ENCODE measurements at places on chromosomes 4 and X.

- DNase-seq: no peak
These were observed 109.8 kb downstream of the SORBS2 start for GRCh38 chr4:185702147-185702663.

- peak; percentile 65 for DNase-seq
These were observed 176.4 kb downstream of the SNCA start for GRCh38 chr4:89660444-89661172.

GRCh38 chr4:177400030-177400429, 42.2 kb downstream of the AGA start:
- no peak for DNase-seq

DNA sequence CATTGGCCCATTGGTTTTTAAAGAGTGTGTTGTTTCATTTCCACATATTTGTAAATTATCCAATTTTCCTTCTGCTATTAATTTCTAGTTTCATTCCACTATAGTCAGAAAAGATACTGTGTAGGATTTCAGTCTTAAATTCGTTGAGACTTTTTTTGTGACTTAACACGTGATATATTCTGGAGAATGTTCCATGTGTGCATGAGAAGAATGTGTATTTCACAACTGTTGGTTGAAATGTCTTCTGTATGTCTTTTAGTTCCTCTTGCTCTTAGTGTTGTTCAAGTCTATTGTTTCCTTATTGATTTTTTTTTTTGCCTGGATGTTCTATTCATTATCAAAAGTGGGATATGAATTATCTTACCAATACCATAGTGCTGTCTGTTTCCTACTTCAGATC, 606.9 kb downstream of the RPA4 start:
- DNase-seq: no peak

DNA sequence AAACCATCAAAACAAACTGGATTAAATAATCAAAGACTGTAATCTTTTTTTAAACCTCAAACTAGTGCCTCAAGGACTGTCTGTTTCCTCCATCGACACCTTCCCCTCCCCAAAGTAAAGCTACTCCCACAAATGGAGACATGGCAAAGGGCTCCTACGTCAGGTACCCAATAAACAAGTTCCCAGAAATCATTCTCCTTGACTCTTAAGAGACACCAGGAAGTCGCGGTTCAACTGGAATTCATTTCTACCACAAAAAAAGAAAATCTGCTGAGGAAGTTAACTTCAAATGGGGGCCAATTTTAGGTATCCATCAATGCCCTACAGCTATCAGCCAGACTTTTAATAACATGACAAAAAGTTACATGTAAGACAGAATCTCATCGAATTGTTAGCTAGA, 2.5 kb downstream of the RPS4X start:
- no peak for DNase-seq

DNA sequence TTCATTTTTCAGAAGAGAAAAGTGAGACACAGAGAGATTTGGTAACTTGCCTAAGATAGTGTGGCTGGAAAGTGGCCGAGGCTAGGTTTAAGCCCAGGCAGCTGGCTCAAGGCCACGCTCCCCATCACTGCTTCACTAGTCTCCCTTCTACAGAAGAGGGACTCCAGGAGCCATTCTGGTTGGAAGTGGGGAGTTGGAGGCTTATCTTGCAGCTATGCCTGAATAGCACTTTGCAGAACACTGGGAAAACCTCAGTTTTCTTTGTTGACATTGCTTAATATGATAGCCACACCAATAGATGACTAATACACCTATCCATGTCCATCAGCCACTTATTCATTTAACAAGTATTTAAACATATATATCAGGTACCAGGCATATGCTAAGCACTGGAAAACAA, 18.5 kb downstream of the LRRC66 start:
- DNase-seq: peak; percentile 6

GRCh38 chrX:74446876-74447275, 25.6 kb downstream of the SLC16A2 start:
- no peak for DNase-seq

DNA sequence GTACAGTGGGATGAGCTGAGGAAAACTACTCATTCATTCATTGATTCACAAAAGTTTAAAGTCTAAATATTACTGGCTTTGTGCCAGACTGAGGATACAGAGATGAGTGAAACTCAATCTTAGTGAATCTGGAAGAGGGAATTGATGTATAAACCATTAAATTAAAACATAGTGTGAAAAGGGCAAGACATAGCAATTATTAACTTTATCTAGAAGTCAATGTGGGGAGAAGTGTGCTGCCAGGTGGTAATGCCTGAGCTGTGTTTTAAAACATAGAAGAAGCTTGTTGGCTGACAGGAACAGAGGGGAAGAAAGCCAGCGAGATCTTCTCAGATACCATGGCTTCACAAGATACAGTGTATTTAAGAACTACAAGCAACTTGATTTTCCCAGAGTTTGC, 153.4 kb downstream of the BMPR1B start:
- DNase-seq: no peak

GRCh38 chr4:29966386-29966785, 753.8 kb upstream of the PCDH7 start:
- no peak for DNase-seq

DNA sequence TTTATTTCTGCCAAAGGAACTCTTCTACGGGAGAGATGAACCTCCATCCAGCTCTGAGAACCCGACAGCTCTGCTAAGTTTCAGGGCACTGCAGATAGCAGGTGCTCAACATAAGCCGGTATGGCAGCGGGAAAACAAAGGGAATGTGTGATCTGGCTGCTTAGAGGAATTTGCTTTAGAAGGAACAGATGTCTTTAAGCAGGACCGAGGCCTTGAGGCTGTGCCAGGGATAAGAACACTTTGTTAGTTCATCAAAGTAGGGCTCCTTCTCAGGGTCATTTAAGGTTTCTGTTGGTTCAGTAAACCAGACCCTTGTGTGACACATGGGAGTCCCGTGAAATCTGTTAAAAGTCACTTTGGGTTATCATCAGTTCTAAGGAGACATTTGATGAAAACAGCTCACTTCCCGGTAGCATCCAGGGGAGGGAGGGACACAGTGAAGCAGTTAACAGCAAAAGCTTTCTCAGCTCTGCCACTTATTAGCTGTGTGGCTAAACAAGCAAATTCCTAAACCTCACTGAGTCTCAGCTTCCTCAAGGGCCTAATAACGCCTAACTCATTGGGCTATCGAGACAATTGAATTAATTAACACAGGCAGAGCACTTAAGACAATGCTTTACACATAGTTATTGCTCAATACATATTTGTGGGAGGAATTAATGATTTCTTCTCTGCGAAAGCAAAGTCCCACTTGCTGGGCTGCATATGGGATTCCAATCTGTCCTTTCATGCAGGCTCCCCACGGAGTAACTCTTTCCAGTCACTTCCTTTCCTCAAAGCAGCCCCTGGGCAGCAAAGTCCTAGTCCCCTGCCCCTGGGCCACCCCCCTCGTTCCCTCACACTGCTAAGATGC, 2.9 kb upstream of the FTSJ1 start:
- no peak for DNase-seq

DNA sequence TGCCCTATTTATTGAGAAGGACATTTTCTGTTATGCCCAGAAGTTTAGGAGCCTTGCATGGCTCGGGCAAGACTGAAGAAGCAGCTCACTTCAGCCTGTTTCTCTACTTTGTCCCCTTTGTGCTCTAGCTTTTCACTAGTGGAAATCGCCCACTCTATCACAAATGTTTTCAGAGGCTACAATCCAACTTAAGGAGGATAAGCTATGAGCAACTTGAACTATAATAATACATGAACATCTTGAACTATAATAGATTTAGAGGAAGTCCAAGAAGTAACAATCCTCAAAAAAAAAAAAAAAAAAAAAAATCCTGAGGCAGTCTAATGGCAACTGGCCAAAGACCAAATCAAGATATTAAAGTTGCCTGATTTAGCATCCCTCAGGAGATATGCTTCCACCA, 452.3 kb downstream of the IL1RAPL1 start:
- DNase-seq: no peak

DNA sequence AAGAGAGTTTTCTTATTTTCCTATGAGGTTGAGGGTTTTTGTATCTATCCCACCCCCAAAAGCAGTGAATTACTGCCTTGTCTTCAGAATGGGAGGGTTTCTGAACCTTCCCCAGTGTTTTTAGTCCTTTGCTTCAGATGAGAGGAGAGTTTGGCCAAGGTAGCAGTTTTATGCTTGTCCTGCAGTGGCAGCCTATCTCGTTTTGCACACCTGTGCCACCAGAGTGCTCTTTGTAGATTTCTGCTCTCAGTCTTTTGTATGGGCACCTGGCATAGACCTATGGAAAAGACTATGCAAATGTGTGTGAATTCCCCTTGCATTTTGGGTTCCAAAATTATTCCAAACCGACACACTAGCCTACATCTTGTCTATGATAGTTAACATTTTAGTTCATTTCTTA, 5.8 kb downstream of the TBC1D19 start:
- no peak for DNase-seq

GRCh38 chr4:169142391-169142790, 128.4 kb downstream of the SH3RF1 start:
- DNase-seq: peak; percentile 43

GRCh38 chr4:160141206-160141605, 1038.3 kb downstream of the RAPGEF2 start:
- no peak for DNase-seq

DNA sequence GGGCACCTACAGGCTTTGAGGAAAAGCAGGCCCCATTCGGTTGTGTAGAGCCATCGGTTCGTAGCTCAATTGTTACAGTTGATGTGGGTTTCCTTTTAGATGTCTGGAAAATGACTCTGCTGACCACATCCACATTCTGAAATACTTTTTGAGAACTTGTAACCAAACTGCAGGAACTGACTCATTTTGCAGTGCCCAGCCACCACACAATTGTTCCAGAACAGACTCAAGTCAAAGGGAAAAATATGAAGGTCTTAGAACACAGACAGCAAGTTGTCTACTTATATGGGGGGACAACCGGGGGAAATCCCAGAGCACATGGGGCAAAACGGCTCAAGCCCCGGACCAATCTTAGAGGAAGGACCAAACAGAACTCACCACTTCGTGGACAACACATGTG, 557.6 kb upstream of the DIPK2B start:
- peak; percentile 74 for DNase-seq

DNA sequence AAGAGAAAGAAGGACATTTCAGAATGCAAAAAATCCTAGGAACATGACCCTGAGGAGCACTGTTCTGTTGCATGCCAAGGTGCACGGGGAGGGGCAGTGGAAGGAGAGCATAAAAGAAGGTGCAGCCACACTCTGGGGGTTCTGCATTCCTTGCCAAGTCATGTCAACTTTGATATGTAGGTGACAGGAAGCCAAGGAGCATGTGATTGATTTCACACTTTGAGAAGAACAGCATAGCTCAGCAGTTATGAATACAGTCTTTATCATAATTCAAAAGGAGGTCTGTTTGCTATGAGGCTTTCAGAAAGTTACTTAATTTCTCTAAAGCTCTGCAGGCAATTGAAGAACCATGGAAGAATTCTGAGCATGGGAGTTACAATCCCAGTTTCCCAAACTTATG, 50.6 kb downstream of the SCFD2 start:
- DNase-seq: no peak

GRCh38 chr4:70935038-70935695, 33.0 kb downstream of the MOB1B start:
- no peak for DNase-seq

All from adipocyte (in vitro differentiated cells).